Stimulated activated CD4-positive, alpha-beta T cell treated with anti-CD3 and anti-CD28 coated beads, Interleukin-1b, Interleukin-23, amount 100 ng/mL, for 4 hours (primary cell): ENCODE measurements at places on chromosomes 6 and 20.
A peak's percentile ranks its signal among the peaks of the same experiment; 100 is the strongest.

DNA sequence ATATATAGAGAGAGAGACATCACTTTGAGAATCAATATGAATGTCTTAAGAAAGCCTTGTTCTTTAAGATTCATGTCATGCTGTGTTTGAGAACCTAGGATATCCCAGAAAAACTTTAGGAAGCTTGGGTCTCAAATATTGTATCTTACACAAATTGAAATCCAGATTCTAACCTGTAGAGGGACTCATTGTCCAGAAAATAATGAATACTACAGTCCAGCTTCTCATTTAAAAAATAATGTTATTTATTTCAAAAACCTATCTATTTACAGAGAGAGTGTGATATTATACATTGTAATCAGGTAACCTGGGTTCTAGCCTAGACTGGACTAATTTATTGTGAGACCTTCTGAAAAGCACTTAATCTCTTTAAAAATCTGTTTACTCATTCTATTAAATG is 4.2 kb downstream of the RFX6 start:
- DNase-seq = no peak

DNA sequence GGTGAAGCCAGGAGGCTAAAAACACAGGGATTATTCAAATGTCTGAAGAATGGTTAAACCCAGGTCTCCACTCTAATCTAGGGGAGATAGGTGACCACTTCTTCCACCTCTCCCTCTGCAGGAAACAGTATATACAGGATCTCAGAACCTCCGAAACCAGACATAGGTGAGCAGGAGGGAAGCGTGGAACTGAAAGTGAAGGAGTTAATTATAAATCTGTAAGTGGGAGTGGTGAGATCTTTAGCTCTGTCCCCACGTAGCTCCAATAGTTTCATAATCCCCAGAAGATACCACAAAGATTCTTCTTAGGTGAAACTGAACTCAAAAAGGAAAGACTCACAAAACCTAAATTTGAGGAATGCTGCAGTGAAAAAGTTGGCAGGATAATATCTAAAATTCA is 76.8 kb downstream of the THEMIS start:
- DNase-seq = no peak

DNA sequence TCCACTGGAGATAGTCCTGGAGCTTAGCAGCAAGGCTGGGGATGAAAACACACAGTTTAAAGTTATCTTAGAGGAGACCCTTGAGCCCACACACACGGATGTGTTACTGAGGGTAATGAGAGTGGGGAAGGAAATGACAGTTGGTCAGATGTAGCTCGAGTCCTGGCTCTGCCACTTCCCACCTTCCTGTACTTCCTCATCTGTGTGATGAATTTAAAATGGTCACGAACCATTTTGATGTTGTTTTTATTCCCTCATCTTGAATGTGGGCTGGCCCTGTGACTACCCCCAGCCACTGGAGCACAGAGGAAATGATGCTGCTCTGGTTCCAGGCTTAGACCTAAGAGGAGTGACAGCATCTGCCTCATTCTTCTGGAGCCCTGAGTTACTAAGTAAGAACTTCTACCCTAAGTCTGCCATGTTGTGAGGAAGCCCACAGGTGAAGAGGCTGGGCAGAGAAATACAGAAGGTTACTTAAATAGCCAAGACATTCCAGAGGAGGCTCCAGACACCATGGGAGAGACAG is 141.2 kb downstream of the NRN1 start:
- no peak for DNase-seq

GRCh38 chr6:107716688-107717089 is 107.4 kb downstream of the SCML4 start:
- peak; percentile 60 for DNase-seq

- no peak for DNase-seq
Measured at GRCh38 chr6:130313206-130313605, 52.6 kb upstream of the TMEM200A start.
